ENCODE measurements at places on chromosomes 3 and 15.

DNA sequence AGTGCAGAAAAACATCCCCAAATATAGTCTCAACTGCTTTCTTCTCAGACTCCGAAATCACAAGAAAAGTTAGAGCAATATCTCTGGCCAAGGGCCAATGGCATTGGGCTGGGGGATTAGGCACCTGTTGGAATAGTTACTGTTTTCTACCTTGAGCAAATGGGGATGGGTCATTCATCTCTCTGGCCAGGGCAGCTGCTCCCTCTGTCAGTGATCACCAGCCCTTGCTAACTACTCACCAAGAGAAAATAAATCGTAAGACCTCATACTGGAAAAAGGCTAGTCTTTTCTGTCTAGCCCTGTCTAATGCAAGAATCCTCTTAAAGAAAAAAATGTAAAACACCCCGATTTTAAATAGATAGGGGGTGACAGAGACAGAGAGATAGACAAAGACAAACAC is 10.9 kb downstream of the CERS3 start:
- no peak for DNase-seq

DNA sequence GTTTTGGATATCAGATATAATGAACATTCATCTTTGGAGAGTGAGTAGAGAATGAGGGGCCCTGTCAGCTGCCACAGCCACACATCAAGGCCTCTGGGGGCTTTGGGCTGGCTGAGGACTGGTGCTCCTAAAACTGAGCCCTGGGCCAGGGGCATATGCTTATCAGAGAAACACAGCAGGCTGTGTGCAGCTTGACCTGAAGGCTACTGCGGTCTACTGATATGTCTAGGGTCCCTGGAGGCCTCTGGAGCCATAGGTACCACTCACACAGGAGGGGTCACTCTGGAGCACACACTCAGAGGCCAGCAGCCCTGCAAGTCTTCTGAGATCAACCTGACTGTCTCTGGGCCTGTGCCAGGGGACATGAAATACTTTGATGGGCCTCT is 7.6 kb downstream of the TF start:
- DNase-seq: no peak

- no peak for DNase-seq
Observed at GRCh38 chr3:186456731-186457191, 87.4 kb downstream of the CRYGS start.

GRCh38 chr15:71790081-71790480 is 20.3 kb upstream of the NR2E3 start:
- peak; percentile 53 for DNase-seq

DNA sequence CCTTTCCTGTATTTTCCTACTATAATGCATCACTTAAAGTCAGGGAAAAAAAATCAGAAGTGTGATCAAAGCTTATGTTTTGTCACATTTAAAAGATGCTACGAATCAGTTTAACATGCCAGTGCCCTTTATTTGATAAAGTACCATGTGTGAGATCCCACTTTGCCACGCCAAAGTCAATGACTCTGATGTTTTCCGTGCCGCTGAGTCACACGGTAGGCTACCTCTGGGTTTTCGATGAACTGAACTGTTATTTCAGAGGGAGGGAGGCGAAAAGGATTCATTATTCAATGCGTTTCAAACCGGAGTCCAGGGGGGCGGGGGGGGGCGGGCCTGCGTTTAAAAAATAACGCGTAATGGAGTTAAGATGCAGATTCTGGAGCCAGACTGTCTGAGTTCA is 203.0 kb downstream of the ABHD5 start:
- DNase-seq: no peak

DNA sequence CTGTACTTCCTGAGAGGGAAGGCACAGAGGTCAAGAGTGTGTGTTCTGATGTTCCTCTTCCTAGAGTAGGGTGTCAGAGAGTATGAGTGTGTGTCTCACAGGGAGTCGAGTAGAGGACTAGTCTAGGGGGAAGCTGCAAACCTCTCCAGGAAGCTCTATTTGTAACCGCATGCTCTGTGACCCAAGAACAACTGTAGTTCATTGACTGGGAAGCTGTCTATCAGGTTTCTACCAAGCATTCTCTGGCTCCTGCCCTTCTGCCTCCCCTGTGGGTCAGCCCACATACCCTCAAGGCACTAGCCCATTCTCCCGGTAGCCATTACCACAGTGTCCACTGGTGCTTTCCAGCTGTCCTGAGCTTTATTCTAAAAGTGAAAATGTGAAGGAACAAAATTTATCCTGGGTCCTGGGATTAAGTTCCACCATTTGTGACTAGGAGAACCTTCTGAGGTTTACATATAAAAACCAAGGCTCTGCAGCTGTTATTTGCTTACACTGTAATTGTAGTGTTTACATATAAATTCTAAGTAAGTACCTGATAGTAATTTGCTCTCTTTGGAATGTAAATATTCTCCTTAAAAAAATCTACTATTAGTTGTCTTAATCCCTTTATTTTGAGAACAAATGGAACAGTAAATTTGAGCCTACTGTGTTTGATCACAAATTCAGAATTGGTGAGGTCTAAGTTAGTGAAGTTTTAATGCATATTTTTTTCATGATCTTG is 40.7 kb downstream of the MYRIP start:
- DNase-seq: no peak

DNA sequence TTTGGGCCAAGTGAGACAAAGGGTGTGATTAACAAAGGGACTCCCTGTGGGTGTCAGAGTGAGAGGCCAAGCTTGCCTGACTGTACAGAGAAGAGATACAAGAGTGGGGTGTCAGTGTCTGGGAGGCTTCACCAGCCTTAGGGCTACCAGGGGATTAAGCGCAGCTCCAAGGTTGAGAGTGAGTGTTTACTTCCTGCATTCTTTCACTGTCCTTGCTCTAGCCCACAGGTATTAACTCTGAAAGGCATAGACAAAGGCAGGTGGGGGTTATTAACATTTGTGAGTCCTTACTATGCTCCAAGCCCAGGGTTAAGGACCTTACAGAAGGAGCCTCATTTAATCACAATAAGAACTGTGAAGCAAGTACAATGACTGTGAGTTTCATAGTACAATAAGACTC is 107.6 kb downstream of the IL20RB start:
- no peak for DNase-seq

- DNase-seq: no peak
Observed at GRCh38 chr15:68310178-68310803, 32.7 kb downstream of the FEM1B start.

DNA sequence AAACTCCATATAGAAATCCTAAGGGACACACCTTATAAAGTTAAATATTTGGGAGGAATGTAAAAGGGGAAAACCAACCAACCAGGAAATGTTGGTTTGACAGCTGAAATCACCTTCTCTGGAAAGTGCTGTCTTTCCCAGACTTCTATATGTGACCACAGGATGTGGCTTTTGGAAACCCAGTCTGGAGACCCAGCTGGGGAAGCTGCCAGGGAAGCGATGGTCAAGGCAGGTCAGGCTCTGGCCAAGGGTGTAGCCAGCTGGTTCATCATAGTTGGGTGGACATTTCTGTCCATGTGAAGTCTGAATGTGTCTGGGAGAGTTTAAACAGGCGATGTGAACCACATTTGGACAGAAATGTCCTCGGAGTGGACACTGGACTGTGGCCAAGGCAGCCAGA is 73.9 kb downstream of the ARNT2 start:
- DNase-seq: no peak

DNA sequence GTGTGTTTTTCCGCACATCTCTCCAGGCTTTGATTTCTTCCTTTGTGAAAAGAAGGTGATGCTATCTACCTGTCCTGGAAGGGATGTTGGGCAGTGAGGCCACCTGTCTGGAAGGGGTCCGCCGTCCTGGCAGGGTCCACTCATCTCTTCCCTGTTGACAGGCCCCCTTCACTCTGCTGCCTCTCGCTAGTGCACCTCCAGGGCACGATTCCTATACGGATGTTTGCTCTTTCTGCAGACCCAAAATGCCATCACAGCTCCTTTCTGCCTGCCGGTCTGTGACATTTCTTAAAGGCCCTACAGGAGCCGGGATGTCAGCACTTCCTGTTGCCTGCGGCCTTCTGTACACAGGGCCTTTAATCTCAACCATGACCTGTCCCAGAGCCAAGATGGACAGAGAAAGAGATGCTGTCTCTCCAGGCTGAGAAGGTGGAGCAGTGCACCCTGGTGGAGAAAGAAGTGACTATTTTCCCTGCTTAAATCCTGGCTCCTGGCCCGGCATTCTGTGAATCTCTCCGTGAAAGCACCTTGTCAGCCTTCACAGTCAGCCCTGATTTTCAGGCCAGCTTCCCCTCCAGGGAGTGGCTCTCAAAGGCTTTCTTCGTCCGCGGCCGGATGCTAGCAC is 7.4 kb downstream of the FAM3D start:
- no peak for DNase-seq

GRCh38 chr3:154102225-154102624 is 19.0 kb upstream of the ARHGEF26 start:
- DNase-seq: no peak

DNA sequence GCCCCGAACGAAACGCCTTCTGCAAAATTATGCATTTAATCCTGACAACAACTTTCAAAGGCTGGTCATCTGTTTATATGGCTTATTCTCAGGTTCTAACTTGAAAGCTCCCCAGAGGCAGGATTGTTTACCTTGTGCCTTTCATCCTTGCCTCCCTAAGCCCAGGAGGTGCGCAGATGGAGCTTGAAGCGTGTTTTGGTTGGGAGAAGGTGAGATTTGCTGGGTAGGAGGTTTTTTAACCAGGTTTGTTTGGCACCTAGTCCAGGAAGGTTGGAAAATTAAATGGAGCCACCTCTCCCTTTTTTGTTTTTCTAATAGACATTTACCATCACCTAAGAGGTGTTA is 675 bp downstream of the TSEN2 start:
- DNase-seq: no peak

GRCh38 chr3:104768886-104769285 is 597.8 kb upstream of the ALCAM start:
- no peak for DNase-seq

GRCh38 chr15:43878446-43878845 is 51.6 kb downstream of the WDR76 start:
- DNase-seq: no peak

GRCh38 chr3:148758303-148758884 is 60.7 kb downstream of the AGTR1 start:
- DNase-seq: no peak

GRCh38 chr3:28664123-28664522 is 315.5 kb upstream of the AZI2 start:
- no peak for DNase-seq

DNA sequence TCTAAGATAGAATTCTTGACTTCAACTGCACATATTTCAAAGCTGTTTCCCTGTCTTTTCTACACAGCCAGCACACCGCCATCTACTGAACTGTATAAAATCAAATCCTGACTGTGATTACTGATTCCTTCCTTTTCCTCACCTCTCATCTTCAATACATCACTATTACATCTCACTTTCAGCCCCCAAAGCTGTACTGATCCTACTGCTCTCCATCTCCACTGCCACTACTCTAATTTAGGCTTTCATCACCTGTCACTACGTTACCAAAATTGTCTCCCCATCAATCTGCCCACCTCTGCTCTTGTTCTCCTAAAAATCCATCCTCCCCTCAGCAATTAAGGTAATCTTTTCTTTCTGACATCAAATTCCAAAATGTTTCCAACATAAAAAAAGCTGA is 4.5 kb upstream of the CCDC39 start:
- DNase-seq: no peak

DNA sequence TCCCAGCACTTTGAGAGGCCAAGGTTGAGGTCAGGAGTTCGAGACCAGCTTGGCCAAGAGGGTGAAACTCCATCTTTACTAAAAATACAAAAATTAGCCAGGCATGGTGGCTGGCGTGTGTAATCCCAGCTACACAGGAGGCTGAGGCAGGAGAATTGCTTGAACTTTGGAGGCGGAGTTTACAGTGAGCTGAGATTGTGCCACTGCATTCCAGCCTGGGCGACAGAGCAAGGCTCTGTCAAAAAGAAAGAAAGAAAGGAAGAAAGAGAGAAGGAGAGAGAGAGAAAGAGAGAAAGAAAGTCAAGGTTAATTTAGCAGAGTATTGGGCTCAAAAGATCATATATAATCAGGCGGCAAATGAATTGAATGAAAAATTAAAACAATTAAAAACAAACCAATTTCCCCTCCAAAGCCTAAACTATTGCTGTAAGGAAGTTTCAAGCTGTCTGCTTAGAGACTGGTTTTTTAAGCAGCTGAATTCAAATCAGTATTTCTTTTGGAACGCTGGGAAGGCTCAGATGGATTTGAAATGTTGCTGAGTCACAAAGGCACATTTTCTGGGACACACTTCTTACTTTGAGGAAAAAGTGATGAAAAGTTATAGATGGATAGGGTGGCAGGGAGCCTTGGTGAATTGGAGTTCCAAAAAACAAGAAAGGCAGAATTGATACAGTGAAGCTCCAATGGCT is 81.3 kb upstream of the BHLHE40 start:
- DNase-seq: no peak

GRCh38 chr3:177835917-177836316 is 638.6 kb upstream of the TBL1XR1 start:
- DNase-seq: peak; percentile 98

DNA sequence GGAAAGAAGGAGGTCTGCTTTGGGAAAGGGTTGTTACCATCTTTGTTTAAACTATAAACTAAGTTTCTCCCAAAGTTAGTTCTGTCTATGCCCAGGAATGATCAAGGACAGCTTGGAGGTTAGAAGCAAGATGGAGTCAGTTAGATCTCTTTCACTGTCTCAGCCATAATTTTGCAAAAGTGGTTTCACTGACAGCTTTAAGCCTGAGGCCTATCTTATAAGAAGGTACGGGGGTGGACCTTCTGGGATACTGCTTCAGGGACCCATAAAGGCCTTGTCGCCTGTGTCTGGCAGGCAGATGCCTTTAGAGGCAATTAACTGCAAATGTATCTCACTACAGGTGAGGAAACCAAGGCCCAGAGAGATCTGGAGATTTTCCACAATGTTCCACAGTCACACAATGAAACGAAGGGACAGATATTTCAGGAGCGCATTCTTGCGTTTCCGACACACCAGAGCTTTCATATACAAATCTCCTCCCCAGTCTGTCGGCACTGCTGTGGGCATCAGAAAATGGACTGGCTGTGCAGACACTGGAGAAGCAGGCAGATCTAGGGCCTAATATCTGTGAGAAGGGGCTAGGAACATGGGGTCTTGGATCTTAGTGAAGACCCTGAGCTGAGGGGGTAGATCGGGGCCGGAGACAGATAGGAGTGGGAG is 169.5 kb upstream of the SMAD3 start:
- DNase-seq: no peak

- DNase-seq: no peak
Observed at GRCh38 chr3:106272302-106272701, 403.5 kb upstream of the CBLB start.

- no peak for DNase-seq
Observed at GRCh38 chr15:101104141-101104540, 147.7 kb downstream of the CHSY1 start.

DNA sequence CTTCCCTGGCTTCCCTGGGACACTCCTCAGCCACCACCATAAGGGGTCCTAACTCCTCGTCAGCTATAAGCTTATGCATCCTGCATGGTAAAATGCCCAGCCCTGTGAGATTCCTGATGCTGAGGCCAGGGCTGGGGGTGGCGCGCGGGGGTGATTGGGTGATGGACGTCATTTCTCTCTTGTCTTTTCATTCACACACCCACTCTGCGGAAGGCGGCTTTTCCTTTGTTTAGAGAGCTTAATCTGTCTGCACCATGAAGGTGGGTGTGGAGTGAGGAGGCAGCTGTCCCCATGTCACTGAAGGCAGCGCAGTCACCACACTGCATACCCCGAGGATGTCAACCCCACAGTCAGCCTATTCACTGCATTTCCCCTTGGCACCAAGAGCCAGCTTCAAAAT is 110.0 kb upstream of the NSMCE3 start:
- no peak for DNase-seq

- DNase-seq: no peak
Observed at GRCh38 chr15:66876421-66876730, 174.3 kb downstream of the SMAD6 start.

Measured in non-pigmented ciliary epithelial cell (primary cell).